Panc1 (cell line): ENCODE measurements at places on chromosomes 2 and 18. TPM values are rescaled to one million over a fixed set of nuclear protein-coding genes. Genes with fewer than 3 reads are reported as not detected.

GRCh38 chr2:236670235-236670620 lies 100.6 kb downstream of the ACKR3 start:
- no peaks in the 10 kb centered on the region for H3K4me1 ChIP-seq
- no peak overlapping the region for H3K27ac ChIP-seq

DNA sequence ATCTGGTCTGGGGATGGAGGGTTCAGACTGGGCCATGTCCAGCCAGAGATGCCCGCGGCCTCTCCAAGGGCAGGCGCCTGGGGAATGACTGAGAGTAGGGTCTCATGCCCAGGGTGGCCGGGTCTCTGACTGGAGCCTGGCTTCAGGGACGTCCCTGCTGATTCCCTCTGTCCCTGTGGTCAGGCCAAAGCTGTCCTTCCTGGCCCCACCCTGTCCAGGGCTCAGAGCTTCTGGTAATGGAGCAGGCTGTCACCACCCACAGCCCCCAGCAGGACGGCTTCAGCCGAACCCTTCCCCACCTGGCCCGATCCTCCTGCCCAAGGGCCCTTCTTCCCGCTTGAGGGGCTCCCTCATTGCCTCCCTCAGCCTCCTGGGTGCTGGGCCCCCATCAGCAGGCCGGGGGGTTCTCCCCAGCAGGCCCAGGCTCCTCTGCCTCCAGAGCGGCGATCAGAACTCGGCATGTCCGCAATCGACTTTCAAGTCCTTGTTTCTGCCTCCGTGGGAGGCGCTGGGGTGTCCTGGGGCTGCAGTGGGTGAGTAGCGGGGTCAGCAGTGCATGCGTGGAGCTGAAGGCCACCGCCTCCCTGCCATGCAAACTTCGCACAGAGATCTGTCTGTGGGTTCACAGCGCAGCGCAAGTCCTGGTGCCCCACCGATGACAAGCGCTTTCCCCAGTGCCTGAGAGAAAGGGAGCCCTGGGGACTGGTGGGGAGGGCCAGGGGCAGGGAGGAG lies 18.3 kb downstream of the RAMP1 start:
- H3K27me3 ChIP-seq: no peaks in the 10 kb centered on the region
- no peak overlapping the region for H3K27ac ChIP-seq
- no peak overlapping the region for H3K4me3 ChIP-seq

- H3K36me3 ChIP-seq: no peaks in the 10 kb centered on the region
- peaks cover 4% of the 10 kb centered on the region; the same call in 1 of the 2 replicates for H3K4me1 ChIP-seq
- H3K27ac ChIP-seq: no peak overlapping the region
- DNase-seq: no peak
- no peaks in the 10 kb centered on the region for H3K27me3 ChIP-seq
Measured at GRCh38 chr2:109680523-109681297, 66.5 kb downstream of the SOWAHC start.

DNA sequence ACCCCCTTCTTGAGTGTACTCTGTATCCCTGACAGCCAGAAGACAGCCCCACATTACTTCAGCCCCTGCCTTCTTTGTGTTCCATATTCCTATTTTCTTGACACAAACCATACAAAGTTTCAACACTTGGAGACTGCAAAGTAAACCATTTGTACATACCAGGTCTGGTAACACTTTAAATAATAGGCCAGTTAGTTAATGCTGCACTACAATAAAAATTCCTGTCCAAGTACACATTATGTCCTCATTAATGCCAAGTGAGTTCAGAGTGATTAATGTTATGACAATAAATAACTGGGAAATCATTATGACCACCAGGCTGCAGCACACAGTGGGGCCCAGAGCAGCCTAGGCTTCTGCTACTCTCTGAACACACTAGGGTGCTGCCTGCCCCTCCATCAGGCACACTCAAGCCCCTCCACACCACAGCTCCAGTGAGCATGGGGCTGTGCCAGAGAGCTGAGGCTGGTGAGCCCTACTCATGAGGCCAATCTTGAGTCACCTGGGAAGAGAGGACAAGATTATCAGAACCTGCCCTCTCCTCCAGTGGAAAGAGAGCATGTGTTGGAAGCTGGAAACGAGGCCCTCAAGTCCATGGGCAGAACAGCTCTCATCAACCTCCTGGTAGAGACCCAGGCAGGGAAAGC lies 138.7 kb downstream of the TTC32 start:
- no peak for DNase-seq
- H3K4me1 ChIP-seq: no peaks in the 10 kb centered on the region
- H3K27me3 ChIP-seq: no peaks in the 10 kb centered on the region

DNA sequence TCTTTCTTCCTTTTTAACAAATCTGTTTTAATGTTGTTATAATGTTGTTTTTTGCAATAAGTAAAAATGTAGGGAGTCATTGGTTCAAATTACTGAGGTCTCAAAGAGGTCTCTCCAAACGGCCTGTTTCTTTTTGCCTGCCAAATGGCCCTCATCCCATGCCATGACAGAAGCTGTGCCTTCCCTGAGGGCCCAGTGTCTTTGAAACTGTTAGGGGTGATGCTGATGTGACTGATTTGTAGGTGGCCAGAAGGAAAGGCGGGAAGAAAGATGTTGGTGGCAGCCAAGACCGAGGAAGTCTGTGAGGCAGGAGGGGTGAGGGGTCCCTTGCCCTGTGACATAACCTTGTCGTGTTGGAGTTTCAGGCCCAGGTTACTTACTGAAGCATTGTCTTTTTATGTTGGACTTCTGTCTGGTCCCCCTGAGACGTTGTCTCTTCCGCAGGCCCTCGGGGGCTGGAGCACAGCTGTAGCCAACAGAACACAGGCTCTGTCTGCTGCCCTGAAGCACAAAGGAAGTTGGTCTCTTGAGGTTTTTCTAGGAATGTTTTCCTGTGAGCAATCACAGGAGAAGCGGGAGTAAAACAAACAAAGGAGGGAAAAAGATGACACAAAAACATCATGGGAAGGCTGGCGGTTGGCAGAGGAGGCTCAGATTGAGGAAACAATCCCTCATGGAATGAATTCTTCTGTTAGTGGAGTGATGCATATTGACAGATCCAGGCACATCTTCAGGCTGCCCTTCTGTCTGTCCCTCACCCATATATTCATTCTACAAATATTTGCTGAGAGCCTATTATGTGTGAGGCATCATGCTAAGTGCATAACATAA lies 4.9 kb upstream of the ST3GAL5 start:
- no peak overlapping the region for H3K4me3 ChIP-seq
- peaks cover 8% of the 10 kb centered on the region; the same call in 1 of the 2 replicates for H3K4me1 ChIP-seq
- H3K27me3 ChIP-seq: no peaks in the 10 kb centered on the region

ANKRD30BL gene
- not detected for total RNA-seq

LYPD6 gene
- total RNA-seq: 0.31 TPM

TSPYL6 gene
- total RNA-seq: not detected

RTP5 gene
- not detected for total RNA-seq

POTEJ gene
- not detected for total RNA-seq
